ENCODE measurements at places on chromosomes 13 and 19.

DNA sequence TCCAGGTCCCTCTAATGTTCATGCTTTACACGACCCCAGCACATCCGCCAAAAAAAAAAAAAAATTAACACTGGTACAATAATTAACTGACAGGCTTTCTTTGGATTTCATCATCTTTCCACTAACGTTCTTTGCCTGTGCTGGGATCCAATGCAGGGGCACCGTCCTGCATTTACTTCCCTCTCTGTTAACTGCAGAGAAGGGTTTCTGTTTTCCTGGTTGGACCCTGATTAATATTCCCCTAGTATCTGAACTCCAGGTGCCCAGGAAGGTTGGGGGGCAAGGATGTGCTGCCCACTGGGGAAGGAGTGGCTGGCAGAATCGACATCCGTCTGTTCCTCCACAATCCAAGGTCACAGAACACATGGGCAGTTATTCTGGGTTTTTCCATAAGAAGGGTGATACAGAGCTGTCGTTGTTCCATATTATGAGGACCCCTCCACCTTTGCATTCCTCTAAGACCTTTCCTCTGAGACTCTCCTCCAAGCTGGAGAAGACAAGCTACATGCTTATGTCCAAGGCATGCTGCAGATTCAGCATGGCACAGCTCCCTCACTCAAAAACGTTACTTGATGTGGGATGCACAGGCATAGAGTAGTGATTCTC is 4.5 kb upstream of the LAIR1 start:
- peaks cover 6% of the 10 kb centered on the region for H3K4me1 ChIP-seq
- no peak overlapping the region for H3K4me3 ChIP-seq
- no peak for DNase-seq
- H3K36me3 ChIP-seq: no peaks in the 10 kb centered on the region
- H3K27me3 ChIP-seq: peaks cover 16% of the 10 kb centered on the region

GRCh38 chr13:113850722-113851479 is 13.0 kb downstream of the GAS6 start:
- no peak overlapping the region for H3K27ac ChIP-seq
- no peaks in the 10 kb centered on the region for H3K36me3 ChIP-seq
- H3K4me3 ChIP-seq: no peak overlapping the region
- H3K27me3 ChIP-seq: no peaks in the 10 kb centered on the region
- no peak for DNase-seq

DNA sequence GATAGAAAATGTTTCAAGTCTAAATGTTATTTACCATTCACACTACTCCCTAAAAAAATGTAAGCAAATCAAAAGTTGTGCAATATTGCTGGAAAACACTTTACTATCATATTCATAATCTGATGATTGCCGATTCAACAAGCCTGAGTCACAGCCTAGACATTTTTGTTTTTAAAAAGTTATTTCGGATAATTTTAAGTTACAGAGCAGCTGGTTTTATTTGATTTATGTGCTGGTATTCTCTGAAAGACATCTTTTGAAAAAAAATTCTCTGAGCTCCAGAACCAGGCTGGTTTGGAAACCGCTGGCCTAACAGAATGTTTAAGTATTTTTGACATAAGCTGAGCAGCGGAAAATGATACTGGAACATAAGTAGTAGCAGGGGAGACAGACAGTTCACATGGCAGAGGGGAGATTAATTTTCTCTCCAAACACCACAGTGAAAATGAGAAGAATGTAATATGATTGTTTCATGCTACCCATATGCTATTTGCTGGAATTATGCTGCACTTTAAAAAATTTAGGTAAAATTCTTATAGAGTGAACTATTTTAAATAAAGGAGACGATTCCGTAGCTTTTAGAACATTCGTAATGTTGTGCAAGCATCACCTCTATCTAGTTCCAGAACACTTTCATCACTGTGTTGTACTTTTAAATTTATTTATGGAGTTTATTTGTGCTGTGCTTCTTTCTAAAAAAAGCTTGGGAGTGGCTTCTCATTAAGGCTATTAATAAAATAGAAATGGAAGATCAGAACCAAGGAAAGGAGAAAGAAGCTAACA is 36.1 kb downstream of the TBC1D4 start:
- peaks cover 16% of the 10 kb centered on the region for H3K36me3 ChIP-seq
- H3K4me3 ChIP-seq: no peak overlapping the region
- H3K27me3 ChIP-seq: no peaks in the 10 kb centered on the region
- peaks cover 21% of the 10 kb centered on the region for H3K4me1 ChIP-seq
- DNase-seq: no peak
- H3K27ac ChIP-seq: no peak overlapping the region

DNA sequence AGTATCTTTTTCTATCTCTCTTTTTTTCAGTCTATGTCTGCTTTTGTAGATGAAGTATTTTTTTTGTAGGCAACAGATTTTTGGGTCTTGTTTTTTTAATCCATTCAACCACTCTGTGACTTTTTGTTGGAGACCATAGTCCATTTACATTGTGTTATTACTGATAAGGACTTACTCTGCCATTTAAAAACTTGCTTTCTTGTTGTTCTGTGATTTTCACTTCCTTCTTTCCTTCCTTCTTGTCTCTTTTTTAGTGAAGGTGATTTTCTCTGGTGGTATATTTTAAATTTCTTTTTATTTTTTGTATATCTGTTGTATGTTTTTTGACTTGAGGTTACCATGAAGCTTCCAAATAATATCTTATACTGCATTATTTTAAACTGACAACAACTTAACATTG is 79.5 kb downstream of the COG6 start:
- no peak for DNase-seq
- no peaks in the 10 kb centered on the region for H3K27me3 ChIP-seq
- H3K36me3 ChIP-seq: peaks cover 10% of the 10 kb centered on the region
- no peaks in the 10 kb centered on the region for H3K4me1 ChIP-seq

GRCh38 chr19:48737360-48737998 is 2.9 kb downstream of the RASIP1 start:
- peaks cover 42% of the 10 kb centered on the region for H3K4me1 ChIP-seq
- peaks cover 46% of the 10 kb centered on the region for H3K27me3 ChIP-seq
- DNase-seq: peak; percentile 85
- H3K27ac ChIP-seq: peak overlapping the region; percentile 92
